ENCODE measurements at places on chromosomes 16 and 17. TPM values are rescaled to one million over a fixed set of nuclear protein-coding genes. Genes with fewer than 3 reads are reported as not detected.

DNA sequence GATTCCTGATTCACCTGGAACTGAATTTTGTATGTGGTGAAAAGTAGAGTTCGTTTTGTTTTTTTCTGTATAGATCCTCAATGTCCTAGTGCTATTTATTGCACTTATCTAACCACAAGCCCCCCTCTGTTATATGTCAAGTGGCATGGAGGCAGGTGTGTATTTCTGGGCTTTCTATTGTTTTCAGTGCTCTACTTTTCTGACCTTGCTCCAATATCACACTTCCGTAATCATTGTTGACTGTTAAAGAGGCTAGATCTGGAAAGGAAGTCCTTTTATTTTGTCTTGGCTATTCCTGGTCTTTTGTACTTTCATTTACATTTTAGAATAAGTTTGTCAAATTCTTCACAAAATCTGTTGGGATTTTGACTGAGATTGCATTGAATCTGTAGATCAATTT lies 26.8 kb upstream of the FBXO47 start:
- DNase-seq, result no peak

GRB7 gene
- 0.42 TPM for total RNA-seq

DNA sequence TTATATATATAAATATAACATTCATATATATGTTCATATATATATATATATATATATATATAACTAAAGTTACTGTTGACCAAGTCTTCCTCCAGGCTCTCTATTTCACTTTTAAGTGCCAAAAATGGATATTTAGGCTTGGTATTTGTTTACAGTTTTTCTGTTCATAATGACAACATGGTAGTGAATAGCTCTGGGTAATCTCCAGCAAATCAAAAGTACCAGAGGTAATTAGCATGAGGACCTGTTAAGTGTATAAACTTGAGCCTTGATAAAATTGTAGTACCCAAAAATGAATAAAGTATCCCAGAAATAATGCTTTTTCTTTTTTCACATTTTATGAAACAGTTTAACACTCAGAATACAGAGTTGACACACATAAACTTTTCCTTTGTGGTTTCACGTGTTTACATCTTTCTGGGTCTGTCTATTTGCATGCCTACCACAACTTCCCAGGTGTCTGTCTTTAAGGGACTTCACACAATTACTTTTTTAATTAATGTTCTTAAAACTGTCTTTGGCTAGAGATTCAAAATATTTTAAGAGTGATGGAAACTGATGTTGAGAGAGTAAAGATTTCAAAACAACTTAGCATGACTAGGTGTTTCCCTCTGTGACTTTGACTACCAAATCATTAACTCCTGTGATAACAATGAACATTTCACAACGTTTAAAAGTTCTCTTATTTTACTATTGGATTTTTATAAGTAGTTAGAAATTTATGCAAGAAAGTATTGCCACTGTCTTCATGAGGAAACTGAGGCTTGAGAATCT lies 47.9 kb downstream of the RABEP1 start:
- DNase-seq, result no peak

GRCh38 chr17:66837885-66838665 lies 3.2 kb downstream of the CACNG5 start:
- DNase-seq, result no peak

NPIPB2 gene
- 15.0 TPM for total RNA-seq

DNA sequence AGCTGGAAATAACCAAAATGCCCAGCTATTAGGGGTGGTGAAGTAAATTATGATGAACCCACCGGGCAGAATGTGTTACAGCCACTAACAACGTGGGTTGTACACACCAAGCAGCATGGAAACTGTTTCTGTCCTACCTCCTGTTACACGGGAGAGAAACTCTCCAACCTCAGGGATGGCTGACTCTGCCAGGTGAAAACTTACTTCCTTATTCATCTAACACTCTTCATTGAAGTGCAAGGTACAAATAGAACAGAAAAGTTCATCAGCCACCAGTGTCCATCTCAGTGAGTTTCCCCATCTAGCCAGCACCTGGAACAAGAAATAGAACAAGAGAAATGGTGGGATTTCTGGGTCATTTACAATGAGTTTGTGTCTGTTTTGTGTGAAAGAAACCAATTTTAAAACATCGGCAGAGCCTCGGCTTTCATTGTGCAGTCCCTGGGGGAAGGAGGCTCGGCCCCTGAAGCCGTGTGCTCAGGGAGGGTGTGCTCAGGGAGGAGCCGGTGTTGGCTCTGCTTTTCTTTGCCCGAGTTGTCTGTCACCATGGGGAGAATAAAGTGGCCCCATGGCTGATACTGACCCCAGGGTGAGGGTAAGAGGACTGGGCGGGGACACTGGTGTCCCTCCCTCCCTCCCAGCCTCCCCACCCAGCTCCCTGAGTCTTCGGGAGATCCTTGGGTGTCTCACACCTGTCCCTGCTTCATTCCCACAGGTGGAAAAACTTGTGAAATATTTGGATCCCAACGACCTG lies 39.8 kb downstream of the RAB11FIP4 start:
- DNase-seq, result peak; percentile 41

DNA sequence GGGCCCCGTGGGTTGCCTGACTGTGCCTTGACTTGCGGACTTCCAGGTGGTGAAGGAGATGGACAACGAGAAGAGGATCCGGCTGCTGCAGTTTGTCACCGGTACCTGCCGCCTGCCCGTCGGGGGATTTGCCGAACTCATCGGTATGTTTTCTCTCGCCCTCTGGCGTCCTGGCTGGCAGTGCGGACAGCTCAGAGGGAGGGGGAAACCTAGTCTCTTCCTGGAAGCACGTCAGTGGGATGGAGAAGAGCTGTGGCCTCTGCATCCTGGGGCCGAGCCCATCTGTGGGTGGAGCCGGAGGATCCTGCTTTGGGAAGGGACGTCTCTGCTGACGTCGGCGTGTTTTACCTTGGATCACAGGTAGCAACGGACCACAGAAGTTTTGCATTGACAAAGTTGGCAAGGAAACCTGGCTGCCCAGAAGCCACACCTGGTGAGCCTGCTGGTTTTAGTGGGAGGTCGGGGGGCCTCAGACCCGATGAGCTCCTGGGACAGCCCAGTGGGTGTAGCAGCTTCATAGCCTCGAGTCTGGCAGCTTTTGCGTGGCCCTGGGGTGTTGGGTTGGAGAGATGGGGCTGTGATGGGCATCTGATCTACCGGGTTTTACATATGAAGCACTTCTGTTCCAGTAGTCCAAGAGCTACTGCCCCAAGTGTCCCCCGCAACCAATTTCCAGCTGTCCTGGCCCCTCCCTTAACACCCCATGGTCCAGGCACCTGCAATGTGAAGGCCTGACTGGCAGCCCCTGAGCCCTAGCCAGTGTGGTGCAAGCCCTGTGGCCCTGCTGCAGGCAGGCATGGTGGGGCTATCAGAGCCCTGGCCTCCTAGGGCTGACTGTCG lies 11.9 kb upstream of the CLEC18A start:
- DNase-seq, result peak; percentile 43
